ENCODE measurements at places on chromosomes 3 and 15.

DNA sequence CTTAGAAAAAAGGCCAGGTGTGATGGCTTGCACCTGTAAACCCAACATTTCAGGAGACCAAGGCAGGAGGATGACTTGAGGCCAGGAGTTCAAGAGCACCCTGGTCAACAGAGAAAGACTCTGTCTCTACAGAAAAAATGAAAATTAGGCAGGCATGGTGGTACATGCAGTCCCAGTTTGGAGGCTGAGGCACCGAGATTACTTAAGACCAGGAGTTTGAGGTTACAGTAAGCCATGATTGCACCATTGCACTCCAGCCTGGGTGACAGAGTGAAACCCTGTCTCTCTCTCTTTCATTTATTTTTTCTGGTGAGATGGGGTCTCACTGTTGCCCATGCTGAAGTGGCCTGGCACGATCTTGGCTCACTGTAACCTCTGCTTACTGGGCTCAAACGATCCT lies 24.7 kb downstream of the IP6K1 start:
- DNase-seq, result no peak

DNA sequence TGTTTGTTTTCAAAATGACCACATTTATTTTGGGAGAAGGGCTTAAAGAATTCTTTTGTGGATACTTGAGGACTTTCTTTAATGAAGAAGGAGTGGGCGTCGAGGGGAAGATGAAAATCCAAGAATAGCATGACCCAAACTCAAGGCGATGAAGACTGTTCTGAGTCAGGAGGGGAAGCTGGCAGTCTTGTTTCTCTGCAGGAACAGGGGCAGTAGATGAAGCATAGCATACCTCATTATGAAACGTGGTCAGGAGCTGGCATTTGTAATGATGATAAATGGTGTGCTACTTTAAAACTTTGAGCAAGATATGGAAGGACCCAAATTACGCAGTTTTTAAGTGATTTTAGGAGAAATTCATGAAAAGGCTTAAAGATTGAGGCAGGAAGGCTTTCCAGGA lies 549.0 kb downstream of the IGSF11 start:
- DNase-seq, result no peak

GRCh38 chr3:191170097-191170496 lies 28.9 kb upstream of the OSTN start:
- no peak for DNase-seq

GRCh38 chr3:33467786-33468185 lies 27.6 kb upstream of the UBP1 start:
- no peak for DNase-seq

Measured in CD4-positive, alpha-beta T cell treated with Interleukin-2 at 100 ng/mL for 4 hours (primary cell).